ENCODE measurements at places on chromosomes 6 and 20.

- no peak for DNase-seq
Measured at GRCh38 chr20:47330933-47331708, 25.4 kb downstream of the ZMYND8 start.

- peak; percentile 25 for DNase-seq
Measured at GRCh38 chr6:120826253-120826652, 508.0 kb downstream of the TBC1D32 start.

GRCh38 chr20:2768632-2769015, 31.8 kb downstream of the CPXM1 start:
- no peak for DNase-seq

DNA sequence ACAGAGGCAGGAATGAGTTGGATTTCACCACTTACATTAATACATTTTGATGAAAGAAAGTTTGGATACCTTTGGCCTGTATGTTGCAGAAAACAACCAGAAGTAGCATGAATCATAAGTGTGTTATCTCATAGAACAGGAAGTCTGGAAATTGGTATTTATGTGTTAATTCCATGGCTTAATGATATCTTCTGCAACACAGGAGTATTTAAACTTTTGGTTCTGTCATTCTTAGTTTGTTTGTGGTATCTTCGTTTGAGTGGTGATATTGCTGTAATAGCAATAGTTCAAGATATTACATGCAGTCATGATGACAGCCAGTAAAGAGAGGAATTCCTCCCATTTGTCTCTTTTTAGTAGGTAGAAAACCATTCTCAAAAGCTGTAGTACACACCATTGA, 177.3 kb downstream of the CDKAL1 start:
- DNase-seq = no peak

- DNase-seq = peak; percentile 87
Measured at GRCh38 chr20:34704177-34705007, at the start of gene TP53INP2. Gene TP53INP2 (plus strand): TSS chr20:34704344. CDS start chr20:34708740, 4,396 bp downstream.

GRCh38 chr6:111810294-111811131, 62.7 kb downstream of the FYN start:
- no peak for DNase-seq

- DNase-seq = no peak
Measured at GRCh38 chr6:37260040-37260439, 2.1 kb upstream of the TMEM217 start.

DNA sequence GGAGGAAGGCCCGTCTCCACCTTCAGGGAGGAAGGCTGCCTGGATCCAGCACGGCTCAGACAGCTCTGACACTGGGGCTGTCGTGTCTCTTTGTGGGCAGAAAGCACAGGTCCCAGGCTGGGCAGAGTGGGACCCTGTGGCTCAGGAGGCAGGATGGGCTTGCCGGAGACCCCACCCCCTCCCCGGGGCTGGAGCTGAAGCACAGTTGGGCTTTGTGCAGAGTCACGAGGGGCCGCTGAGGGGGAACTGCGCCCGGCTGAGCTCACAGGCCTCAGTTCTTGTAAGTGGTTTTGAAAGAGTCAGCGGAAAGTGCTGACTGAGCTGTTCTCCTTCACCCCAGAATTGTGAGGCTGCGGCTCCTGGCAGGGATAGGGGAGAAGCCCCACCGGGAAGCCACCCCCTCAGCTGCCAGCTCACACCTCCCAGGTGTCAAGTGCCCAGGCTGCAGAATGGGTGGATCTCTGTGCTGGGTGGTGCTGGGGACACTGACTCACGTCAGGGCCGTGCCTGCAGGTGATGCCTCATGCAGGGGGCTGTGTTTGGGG, 145.5 kb upstream of the RNF24 start:
- DNase-seq = peak; percentile 68

GRCh38 chr6:1792989-1793388, 183.3 kb downstream of the FOXC1 start:
- DNase-seq = peak; percentile 23

DNA sequence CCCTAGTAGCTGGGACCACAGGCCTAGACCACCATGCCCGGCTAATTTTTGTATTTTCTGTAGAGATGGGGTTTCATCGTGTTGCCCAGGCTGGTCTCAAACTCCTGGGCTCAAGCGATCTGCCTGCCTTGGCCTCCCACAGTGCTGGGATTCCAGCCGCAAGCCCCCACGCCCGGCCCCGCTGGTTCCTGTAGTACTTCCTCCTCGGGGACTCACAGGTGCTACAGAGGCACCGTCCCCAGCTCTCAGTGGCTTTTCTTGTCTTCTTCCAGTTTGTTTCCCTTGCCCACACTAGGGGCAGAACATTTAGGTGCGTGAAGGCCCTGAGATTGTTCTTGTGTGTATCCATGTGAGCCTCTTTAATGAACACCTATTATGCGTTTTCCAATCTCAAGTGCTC, 773 bp upstream of the ZBP1 start:
- no peak for DNase-seq

GRCh38 chr6:36925809-36926208, 28.7 kb upstream of the PI16 start:
- DNase-seq = no peak

DNA sequence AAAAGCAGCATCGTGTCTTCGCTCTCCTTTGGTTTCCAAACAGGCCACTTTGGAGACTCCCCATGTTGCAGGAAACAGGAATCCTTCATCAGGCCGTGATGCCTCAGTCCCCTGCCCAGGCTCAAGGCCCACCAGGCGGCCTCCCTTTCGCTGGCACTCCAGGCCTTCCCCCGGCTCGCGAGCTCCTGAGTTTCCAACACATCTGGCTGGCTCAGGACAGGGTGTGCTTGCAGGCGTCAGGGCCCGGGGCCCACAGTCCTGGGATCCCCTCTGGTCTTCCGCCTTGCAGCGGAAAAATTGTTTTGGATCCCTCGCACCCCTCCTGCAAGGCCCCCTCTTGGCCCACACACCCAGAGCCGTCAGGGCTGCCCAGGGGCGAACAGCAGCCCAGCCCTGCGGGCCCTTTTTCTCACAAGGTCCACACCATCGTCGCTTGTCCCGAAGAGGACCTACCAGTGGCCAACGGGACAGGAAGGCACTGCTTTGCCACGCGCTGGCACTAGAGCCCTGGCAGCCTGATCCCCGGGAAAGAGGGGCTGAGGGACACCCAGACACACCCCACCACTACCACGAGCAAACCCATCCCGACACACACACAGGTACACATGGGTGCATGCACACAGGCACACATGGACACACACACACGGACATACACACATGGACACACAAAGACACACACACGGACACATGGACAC, 1930.9 kb upstream of the DEFB115 start:
- DNase-seq = no peak

DNA sequence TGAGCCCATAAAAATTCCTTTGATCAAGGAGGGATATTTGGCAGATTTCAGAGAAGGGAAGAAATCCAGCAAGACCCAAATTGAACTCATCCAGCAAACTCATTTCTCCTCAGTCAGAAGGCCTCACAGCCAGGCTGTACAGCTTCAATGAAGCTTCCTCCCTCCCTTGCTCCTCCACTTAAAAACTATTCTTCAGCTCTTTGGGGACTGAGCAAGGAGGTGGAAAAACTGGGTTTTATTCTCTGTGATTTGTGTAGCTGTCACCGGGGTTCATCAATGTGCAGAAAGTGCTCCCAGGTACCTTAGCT, 158.7 kb upstream of the ZNF184 start:
- DNase-seq = no peak

GRCh38 chr6:25275436-25275835, 3.7 kb upstream of the CARMIL1 start:
- no peak for DNase-seq

GRCh38 chr6:82251942-82252341, 4.4 kb upstream of the IBTK start:
- no peak for DNase-seq

DNA sequence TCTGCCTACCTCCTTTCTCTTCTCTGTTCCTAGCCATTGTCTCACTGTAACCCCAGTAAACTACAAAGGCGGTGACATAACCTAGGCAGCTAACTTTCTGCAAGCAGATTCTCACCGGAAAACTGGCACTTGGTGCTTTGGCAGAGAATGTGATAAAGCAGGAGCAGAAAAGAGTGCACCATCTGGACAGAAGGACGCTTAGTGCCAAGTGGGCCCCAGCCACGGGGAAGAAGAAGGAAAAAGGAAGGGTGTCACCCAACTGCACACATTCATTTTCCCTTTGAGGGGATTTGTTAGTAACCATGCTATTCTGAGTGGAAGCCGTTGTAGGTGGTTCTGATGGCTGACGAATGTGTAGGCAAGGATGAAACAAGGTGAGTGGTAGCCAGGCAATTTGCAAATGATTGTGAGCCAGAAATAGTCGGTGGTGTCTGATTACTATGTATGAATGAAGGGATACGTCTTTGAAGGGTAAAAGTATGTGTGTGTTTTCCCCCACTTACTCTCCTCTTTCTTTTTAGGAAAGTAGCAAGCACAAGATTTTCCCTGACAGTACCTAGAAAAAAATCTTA, 148.3 kb upstream of the STXBP5 start:
- DNase-seq = no peak

GRCh38 chr20:18698735-18699380, 111.0 kb downstream of the DTD1 start:
- DNase-seq = no peak

DNA sequence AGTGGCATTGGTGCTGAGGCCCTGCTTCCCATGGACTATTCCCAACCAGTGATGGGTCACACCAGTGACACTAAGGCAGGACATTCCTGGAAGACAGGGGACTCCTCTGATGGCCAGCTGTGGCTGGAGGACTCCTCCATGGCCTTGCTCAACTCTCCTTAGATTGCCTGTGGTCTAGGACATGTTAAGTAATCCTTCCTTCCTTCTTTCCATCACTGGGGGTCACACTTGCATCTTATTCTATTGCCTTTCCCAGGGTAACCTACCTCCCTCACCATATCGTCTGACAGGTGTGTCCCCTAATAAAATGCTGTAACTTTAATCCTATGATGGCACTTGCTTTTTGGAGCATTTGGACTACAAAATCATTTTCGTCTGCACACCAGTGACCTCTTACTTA, 24.5 kb upstream of the HLA-A start:
- no peak for DNase-seq

GRCh38 chr6:157560691-157561413, 179.9 kb downstream of the ZDHHC14 start:
- DNase-seq = no peak

DNA sequence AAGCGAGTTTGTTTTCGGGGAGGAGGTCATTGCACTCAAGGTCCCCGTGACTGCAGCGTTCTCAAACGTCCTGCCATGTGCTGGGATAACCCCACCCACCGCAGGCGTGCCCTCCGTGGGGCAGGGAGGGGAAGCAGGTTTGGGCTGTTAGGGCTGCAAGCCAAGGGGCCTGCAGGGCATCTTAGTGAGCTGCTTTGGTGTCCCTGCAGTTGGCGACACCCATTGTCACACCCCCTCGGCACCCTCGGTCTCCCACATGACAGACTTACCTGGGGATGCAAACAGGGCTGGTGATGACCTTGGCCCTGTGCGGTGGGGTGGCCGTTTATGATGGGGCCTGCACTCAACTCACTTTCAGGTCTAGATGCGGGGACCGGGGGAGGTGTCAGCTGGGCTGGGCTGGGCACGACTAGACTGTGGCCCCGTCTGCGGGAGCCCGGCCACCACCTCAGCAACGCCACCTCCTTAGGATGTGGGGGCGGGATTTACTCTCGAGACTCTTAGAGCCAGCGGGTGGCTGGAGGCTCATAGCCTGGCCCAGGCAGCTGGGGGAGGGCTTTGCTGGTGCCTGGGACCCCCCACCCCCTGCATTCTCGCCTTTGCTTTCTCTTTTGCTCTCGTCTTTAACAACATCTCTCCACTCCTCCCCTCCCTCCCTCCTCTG, 6.5 kb upstream of the GATA5 start:
- DNase-seq = no peak

- no peak for DNase-seq
Measured at GRCh38 chr20:48247961-48248360, 462.7 kb upstream of the SULF2 start.

GRCh38 chr6:162726947-162727321, 632 bp downstream of the PRKN start:
- DNase-seq = no peak

DNA sequence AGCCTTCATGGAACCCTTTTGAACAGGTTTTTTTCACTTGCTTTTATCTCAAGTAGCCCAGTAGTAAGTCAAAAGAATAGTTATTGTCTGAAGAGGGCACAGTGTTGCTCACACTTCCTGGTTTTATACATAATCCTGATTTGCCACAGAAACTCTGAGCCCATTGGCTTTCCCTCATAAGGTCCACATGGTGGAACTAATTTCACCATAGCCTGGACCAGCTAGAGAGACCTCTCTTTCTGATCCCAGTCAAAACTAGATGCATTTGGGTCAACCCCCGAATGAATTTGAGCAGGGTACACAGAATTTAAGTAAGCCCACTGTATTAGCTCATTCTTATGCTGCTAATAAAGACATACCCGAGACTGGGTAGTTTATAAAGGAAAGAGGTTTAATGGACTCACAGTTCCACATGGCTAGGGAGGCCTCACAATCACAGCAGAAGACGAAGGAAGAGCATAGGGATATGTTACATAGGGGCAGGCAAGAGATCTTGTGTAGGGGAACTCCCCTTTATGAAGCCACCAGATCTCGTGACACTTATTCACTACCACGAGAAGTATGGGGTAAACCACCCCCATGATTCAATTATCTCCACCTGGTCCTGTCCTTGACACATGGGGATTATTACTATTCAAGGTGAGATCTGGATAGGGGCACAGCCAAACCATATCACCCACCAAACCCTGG, 6.2 kb downstream of the RWDD2A start:
- DNase-seq = no peak

GRCh38 chr6:117409863-117410262, 15.9 kb downstream of the ROS1 start:
- no peak for DNase-seq

DNA sequence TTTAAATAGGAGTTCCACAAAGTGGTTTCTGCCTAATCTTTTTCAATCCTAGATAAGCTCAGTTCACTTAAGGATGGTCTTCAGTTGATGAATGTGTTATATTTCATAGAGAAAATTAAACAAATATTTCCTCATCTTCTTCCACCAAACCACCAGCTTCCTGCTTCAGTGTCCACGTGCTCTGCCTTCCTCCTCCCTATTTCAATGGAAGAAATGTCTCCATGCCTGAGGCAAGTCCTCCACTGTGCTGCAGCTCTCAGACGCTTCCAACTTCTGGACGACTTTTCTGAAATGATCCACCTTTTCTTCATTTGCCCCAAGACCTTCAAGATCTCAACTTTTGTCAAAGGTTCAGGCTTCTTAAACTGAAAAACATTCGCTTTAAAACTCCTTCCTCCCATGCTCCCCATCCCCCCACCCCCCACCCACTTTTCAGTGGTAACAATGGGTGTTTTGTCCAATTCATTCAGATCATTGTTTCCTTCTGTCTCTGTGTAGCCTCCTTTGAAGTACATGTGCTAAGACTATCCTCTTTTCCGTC, 25.3 kb upstream of the FABP7 start:
- DNase-seq = no peak

- DNase-seq = no peak
Measured at GRCh38 chr6:99073223-99073622, 125.5 kb upstream of the FBXL4 start.

DNA sequence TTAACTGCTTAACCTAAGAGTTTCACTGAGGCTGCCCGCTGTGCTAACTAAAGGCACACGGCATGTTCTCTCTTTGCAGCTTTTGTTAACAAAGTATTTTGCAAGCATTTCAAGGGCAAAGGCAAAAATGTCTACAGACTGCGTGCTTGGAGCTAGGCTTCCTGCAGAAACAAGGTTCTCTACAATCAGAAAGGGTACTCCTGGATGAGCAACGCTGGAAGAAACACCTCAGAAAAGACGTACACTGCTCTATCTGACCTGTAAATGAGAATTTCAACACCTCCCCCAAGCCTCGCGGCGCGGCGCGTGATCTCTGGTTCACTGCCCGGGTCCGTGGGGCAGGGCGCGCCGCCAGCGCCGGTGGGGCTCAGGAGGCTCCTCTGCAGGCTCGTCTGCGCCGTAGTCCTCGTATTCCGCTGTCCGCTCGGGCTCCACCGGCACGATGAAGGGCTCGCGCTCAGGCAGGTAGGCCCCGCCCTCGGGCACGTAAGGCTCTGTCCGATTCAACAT, 120.9 kb downstream of the COL12A1 start:
- DNase-seq = peak; percentile 20
